ENCODE measurements at places on chromosomes 5 and 9.

DNA sequence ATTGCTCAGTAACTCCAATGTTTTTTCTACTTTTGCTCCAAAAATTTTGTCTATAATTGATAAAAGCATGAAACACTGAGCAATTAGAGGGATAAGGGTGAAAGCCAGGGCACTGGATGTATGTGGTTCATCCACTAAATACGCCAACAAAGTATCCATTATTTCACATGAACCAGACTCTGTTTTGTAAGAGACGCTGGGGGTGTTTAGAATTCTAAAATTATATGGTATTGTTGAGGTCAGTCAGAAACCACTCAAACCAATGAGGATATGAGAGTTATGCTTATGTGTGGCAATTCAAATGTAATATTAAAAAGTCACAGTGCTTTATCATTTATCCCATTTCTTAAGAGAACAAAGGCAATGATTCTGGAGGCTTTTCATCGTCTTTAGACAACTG lies 220.2 kb downstream of the EFNA5 start:
- no peak for DNase-seq

- DNase-seq: no peak
Observed at GRCh38 chr9:87520172-87520683, 22.6 kb downstream of the DAPK1 start.

DNA sequence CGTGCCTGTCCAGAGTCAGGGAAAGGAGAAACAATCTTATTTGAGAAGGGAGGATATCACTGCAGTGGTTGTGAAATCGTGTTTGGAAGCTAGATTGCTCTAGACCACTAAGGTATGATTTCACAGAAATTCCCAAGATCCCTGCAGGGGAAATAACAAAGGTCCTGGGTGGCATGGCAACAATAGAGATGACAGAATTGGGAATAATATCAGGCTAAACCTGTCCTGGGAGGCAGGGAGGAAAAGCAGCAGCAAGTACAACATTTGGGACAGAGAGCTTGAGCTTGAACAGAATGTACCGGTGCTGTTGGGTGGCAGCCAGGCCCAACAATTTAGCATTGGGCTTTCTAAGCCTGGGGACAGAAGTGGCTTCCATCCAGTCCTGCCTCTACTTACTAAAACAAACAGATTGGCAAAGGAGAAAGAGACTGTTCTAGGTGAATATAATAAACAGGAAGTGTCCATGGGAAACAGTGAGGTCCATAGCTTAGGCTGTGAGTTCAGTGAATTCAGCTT lies 17.0 kb upstream of the ARHGAP26 start:
- no peak for DNase-seq

- no peak for DNase-seq
Observed at GRCh38 chr9:16043756-16044578, 491.1 kb downstream of the CCDC171 start.

GRCh38 chr5:66324357-66324756 lies 180.3 kb downstream of the SREK1 start:
- no peak for DNase-seq

GRCh38 chr9:28941856-28942255 lies 1368.6 kb upstream of the C9orf72 start:
- no peak for DNase-seq

DNA sequence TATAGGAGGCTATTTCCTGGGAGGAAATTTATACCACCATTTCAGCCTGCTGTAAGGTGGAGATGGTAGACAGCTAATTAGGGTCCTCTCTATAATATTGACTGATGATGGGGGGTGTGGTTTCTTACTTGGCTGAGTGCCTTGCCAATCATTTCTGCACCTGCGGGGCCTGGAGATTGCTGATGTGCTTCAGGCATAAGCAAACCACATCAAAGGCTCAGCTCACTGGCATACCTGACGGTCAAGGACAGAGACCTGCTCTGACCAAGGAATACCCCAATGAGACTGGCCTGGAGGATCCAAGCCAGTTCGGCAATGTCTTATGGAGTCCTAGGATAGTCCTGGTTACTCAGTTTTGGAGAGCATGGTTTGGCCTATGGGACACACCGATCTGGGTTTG lies 29.5 kb downstream of the ANKH start:
- DNase-seq: no peak

- no peak for DNase-seq
Observed at GRCh38 chr5:88924330-88924657, 41.3 kb upstream of the MEF2C start.

DNA sequence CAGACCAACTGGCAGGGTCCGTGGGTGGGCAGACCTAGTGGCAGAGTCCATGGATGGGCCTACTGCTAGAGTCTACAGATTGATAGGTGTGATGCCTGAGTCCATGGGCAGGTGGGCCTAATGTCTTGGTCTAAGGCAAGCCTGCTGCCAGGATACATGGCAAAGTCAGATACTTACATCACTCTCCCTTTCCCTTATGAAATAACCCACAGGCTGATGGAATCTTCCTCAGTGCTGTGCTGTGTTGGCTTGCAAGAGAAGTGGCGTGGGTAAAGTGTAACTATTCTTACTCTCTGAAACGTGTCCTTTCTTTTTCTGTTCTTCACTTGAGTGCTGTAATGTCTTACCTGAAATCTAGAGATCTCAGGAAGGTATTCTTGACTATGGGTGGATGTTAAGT lies 67.3 kb upstream of the ADRB2 start:
- DNase-seq: no peak

GRCh38 chr9:97527626-97528528 lies 26.4 kb downstream of the TMOD1 start:
- DNase-seq: no peak

- no peak for DNase-seq
Observed at GRCh38 chr9:88372103-88372654, 16.1 kb upstream of the SPIN1 start.

- DNase-seq: no peak
Observed at GRCh38 chr9:118459913-118460312, 755.7 kb downstream of the TLR4 start.

DNA sequence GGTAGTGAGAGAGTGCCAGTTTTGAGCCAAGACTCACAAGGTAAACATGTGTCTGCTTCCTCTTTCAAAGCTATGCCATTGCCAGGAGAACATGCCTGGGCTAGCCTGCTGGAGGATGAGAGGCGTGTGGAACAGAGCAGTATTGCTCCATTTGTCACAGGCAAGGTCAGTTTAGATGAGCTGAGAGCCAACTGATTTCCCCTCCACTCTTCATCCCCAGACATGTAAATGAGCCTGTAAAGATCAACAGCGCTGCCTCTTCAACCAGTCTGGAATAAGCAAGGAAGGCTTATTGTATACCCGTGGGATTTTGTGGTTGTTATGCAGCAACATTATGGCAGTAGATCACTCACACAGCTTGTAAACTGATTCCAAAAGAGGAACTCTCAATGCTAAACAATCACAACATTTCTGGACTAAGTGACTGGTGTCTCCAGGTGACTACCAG lies 8.2 kb upstream of the GDNF start:
- no peak for DNase-seq

GRCh38 chr9:74533253-74533652 lies 36.1 kb downstream of the RORB start:
- no peak for DNase-seq

- peak; percentile 43 for DNase-seq
Observed at GRCh38 chr5:154729613-154730012, 25.6 kb upstream of the LARP1 start.

DNA sequence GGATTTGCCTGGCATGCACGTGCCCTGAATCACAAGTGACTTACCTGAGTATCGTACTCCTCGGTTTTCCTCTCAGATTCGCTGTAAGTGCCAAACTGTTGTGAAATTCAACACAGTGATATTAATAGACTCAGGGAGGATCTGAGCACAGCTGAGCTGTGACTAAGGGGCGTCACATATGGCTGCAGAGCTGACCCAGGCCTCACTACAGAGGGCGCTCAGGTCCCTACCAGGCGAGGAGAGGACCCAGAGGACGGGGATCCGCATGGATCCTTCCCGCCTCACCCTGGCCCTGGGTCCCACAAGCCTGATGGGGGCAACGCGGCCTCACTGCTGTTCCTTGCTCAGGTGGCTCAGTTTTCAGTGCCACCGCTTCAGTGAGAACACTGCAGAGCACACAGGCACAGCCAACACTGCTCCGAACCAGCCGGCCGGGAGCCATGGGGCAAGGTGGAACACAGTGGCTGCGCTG lies 20.1 kb downstream of the CLPTM1L start:
- no peak for DNase-seq

DNA sequence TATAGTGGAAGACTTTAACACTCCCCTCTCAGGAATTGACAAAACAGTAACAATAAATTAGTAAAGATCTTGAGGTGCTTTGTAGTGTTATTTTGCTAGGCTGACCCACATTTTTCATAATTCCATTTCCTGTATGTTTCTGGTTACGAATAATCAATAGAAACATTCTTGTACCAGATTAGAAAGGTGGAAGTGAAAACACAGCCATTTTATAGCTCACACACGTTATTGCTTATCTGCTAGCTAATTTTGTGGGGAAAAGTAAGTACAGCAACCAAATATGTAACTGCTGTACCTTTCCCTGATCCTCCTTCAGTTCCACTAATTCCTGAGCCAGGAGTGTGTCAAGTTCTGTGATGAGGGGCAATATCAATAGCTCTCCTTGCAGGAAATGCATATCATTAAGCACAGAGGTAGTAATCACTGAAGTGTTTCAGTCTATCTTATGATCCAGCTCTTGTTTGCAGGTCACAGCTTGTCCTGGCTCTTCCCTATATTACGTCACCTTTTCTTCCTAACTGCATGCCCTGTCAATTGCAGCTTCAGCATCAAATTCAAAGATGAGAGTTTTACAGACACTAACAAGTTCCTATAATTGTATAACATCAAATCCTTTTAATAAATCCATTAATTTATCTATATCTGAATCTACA lies 59.4 kb downstream of the MINAR2 start:
- no peak for DNase-seq
